ENCODE measurements at places on chromosomes 12 and 14.

- DNase-seq = no peak
Observed at GRCh38 chr14:21894003-21894897, 220.6 kb upstream of the OR4E1 start.

DNA sequence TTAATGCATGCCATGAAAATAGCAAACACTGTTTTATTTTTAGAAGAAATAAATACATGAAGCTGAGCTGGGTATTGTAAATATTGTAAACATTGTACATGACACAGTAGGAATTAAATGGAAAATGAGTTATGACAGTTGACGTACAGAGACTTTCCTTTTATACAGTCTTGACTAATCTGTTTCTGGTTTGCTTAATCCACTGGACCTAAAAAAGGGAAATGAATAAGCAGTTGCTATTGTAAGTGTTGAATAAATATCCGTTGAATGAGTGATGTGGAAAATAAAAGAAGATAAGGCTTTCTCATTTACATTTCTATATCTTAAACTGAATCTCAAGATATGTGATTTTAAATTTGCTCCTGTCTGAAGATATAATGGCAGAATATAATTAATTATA lies 15.0 kb downstream of the PMCH start:
- DNase-seq = no peak

DNA sequence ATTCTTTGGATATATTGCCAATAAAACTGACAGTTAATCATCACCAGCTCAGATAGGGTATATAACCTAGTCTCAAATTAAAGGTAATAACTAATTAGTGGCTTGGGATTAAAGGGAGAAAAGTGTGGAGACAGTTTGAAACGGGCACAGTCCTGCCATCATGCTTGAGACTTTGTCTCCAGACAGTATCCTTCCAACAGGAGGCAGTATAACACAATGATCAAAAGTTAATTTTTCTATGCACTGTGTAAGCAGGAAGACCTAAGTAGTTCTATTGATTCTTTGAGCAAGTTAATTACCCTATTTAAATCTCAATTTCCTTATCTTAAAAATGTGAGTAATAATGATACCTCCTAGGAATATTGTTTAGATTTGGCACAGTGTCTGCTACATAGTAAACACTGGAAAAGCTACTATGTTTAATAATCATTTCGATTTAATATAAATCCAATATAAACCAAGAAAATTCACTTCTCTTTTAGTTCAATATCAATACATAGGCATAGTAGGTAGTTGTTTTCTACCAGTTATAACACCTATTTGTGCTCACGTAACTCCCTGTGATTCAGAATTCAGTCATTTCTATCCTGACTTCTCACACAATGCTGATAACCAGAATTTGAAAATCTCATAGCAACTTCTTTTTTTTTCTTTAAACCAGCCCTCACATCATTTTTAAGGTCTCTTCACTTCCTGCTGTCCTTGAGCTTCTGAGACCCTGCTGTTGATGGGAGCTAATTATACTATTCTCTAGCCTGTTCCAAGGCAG lies 53.7 kb downstream of the GALNT4 start:
- peak; percentile 39 for DNase-seq

DNA sequence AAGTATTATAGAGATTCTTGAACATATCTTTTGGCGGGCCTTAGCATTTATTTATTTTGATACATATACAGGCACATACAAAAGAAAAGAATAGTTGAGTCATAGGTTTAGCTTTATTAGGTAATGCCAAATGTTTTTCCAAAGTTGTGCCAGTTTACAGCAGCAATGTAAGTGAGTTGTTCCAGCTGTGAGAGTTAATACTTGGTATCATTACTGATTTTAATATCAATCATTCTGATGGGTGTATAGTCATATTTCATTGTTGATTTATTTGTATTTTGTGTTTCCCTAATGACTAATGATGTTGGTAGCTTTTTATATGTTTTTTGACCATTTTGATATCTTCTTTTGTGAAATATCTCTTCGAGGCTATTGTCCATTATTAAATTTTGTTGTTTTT lies 122.4 kb downstream of the MIPOL1 start:
- DNase-seq = no peak

DNA sequence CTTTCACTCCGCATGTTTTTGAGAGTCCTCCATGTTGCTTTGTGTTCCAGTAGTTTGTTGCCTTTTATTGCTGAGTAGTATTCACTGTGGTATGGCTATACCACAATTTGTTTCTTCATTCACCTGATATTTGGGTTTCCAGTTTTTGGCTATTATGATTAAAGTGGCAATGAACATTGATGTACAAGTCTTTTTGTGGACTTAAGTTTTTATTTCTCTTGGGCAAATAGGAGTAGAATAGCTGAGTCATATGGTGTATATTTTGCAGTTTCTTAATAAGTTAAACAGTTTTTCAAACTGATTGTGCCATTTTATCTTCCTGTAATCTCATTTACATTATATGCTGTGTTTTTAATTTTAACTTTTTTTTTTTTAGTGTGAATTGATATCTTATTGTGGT lies 16.2 kb downstream of the ADIPOR2 start:
- DNase-seq = no peak

- no peak for DNase-seq
Observed at GRCh38 chr12:92365836-92366235, 220.2 kb upstream of the BTG1 start.

DNA sequence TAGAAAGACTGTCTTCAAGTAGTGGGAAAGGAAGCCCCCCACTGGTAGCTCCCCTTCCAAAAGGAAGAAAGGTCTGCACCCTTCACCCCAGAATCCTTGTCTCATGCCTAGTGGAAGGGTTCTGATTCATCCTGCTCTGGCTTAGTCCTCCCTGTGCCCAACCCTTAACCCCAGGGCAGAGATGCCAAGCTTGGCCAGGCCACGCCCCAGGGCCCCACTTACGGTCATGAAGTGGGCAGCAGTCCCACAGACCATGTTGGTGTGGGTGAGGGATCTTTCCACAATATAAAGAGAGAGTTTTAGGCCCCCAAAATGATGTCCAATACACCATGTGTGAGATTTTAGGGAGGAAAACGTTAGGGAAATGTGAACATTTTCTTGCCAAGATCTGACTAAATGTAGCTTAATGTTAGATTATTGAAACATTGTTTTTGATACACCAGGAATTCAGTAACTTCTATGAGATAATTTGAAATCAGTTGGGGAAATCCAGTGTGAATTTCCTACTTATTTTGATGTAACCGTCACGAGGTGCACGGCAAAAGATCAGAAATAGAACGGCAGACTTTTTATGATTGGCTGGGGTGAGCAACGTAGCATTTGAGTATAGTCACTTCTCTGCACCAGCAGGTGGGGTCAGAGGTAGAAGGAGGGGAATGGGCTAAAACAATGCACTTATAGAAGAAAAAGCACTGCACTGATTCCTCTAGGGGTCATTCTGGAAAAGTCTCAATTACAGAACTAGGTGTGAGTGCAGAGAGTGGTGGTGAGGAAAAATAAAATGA lies 8.2 kb upstream of the SSPN start:
- DNase-seq = no peak

- no peak for DNase-seq
Observed at GRCh38 chr12:69509904-69510827, 40.0 kb downstream of the FRS2 start.

GRCh38 chr14:86066651-86067050 lies 536.7 kb downstream of the FLRT2 start:
- DNase-seq = no peak

GRCh38 chr12:98684199-98684598 lies 39.1 kb downstream of the APAF1 start:
- no peak for DNase-seq

- DNase-seq = no peak
Observed at GRCh38 chr12:70408004-70408790, 42.1 kb downstream of the KCNMB4 start.

GRCh38 chr12:63982604-63983295 lies 138.2 kb downstream of the SRGAP1 start:
- DNase-seq = no peak

DNA sequence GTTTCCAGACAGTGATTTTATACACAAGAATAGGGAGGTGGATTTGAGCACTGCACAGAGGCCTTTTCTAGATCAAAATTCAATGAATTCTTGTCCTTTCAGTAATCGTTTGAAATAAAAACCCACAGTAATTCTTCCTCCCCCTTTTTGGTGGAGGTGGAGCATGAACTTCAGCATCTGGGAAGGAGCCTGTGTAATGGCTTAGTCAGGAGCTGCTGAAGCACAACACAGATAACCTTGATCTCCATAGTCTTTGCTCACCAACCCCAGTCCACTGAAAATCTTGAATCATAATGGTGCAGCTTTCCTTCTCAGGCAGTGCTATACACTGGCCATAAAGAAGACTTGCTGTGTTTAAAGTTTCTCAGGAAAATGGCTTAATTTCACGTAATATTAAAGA lies 6.4 kb upstream of the TBPL2 start:
- DNase-seq = no peak

DNA sequence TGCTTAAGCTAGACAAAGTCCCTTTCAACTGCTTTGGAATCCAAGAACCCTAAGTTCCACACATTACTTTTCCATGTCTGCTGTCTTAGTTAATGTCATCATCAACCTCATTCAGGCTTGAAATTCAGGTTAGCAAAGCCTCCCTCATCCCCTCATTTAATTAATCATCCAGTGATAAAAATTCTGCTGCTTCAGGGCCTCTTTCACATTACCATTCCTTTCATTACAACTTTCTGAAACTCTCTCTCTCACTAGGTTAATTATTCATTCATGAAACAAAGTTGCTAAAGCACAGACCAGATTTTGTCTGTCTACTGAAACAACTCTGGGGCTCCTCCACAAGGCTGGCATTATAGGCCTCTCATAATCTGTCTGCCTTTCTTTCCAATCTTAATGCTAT lies 9.4 kb upstream of the VTI1B start:
- DNase-seq = no peak

DNA sequence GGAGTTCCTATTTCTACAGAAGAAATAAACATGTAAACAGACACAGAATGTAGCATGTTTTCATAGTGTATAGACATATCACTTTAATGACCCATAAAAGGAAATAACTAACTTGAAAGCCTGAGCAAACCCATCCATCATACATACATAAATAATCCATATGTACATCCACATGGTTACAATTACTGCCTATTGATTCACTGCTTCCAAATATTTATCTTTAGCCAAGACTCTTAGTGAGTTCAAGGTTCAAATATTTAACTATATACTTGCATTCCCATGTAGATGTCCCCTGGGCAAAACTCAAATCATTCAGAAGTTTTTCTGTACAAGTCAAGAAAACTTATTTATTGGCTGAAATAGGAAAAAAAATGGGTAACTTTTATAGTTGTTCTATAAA lies 95.4 kb downstream of the CCER1 start:
- no peak for DNase-seq

GRCh38 chr12:25271486-25272098 lies 20.9 kb upstream of the KRAS start:
- no peak for DNase-seq

- DNase-seq = no peak
Observed at GRCh38 chr14:65044596-65044959, 57.7 kb downstream of the MAX start.

DNA sequence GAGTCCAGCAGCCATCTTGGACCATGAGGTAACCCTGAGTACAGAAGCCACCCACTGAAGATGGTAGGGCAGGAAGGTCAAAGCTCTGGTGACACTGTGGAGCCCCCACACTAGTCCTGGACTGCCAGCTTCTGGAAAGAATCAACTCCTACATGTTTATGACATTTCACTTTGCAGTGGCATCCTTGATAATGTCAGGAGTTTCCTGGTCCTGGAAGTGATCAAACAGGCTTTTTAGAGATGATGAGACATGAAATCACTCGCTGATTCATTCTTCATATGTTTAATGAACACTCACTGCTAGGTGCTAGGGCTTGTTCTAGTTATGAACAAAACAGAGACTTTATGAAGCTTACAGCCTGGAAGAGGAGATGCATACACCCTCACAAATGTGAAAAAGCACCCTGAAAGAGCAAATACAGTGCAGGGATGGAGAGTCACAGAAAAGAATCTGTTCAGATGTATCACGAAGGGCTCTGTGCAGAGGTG lies 15.8 kb upstream of the HNF1A start:
- DNase-seq = no peak

GRCh38 chr14:101498526-101498860 lies 62.8 kb upstream of the DIO3 start:
- DNase-seq = no peak

DNA sequence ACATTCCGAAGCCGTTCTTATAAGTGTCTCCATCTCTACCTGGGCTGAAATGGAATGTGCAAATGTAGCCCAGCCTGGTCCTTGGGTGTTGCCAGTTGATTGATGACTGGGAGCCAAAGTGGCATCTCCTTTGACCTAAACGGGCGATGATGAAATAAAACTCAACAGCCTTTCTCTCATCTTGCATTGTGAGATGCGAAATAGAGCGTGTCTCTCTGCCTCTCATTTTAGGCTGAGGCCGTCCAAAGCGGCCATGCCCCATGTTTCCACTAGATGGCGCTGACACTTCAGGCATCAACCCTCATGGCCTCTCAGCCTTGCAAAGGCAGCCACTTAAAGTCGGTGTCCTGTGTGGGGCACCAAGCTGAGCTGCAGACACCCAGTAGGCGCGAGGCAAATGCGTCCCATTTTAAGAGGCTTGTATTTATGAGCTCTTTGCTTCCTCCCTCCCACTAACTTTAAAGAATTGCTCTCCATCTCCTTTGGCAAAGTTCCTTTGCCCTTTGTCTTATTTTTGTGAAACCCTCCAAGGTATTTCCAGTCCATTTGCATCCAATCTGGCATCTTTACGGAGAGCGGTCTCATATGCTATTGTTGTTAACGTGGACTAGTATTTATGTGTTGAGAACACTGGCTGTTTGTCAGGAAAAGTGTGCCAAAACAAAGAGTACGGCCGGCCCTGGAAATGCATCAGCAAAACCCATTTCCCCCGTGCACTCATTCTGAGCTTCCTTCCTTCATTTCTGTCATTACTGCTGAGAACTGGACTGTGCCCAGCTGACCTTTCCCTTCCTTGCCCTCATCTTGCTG lies 25.0 kb downstream of the GPRC5A start:
- peak; percentile 82 for DNase-seq

- DNase-seq = no peak
Observed at GRCh38 chr12:128155571-128155970, 111.4 kb upstream of the TMEM132C start.

DNA sequence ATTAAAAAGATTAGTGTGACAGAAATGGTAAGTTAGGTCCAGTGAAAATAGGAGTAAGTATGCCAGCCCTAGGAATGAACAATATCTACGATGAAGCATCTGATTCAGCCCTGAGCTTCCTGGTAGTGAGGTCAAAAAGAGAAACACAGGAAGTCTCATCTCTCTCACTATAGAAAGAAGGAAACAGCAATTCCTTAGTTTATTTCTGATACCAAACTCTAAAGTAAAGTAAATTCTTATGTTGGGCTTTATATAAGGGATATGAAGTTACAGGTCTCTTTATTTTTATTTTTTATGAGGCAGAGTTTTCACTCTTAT lies 76.7 kb upstream of the RFLNA start:
- no peak for DNase-seq

- DNase-seq = no peak
Observed at GRCh38 chr14:23572836-23573235, 5.2 kb upstream of the AP1G2 start.

GRCh38 chr12:57459750-57460467 lies at the start of gene GLI1:
Gene GLI1 (plus strand): TSS chr12:57459785. CDS start chr12:57463692, 3,907 bp downstream.
- DNase-seq = no peak

Measured in GM10248 (cell line).